ENCODE measurements at places on chromosomes 6 and 20.

- no peak for DNase-seq
These were observed 134.4 kb upstream of the BTBD3 start for GRCh38 chr20:11783102-11783850.

DNA sequence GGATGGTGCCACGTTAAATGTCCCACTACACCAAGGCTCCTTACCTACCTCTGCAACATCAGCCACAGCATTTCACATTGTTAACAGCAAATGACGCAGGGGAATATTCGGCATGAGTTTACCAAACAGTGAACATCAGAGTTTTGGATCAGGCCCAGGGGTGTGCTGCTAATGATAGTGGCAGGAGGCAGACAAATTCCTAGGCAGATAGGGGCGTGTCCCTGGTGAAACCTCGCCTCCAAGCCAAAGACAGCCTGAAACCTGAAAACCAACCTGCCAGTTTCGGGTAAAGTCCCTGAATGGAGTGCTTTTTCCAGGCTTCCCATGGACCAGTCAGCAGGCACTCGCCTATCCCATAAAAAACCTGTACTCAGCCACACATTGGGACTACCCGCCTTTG, 133.6 kb downstream of the SH3BGRL2 start:
- no peak for DNase-seq

GRCh38 chr20:43974695-43975094, 60.0 kb downstream of the TOX2 start:
- DNase-seq: no peak

GRCh38 chr20:7174554-7174953, 407.1 kb downstream of the BMP2 start:
- DNase-seq: no peak

GRCh38 chr6:31621320-31621939, 915 bp downstream of the PRRC2A start:
- no peak for DNase-seq

- DNase-seq: no peak
These were observed 28.9 kb downstream of the CDH26 start for GRCh38 chr20:59987135-59987534.

DNA sequence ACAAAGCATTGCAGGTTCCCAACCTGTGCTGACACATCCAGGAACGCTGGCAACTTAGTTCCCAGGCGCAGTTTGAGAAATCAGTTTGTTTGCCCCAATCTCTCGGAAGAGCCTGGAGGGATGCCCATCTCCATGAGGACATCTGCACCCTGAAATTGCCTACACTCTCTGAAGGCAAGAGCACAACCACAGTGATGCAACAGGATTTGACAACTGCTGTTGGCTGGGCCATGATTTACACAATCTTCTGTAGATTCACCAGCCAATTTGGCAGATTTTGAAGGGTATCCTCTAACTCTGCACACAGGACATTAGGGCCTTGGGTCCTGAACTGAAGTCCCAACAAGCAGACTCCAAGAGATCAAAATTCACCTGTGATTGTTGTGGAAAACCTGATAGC, 3.4 kb downstream of the APMAP start:
- no peak for DNase-seq

- no peak for DNase-seq
These were observed 64.6 kb upstream of the INSM1 start for GRCh38 chr20:20303320-20303719.

DNA sequence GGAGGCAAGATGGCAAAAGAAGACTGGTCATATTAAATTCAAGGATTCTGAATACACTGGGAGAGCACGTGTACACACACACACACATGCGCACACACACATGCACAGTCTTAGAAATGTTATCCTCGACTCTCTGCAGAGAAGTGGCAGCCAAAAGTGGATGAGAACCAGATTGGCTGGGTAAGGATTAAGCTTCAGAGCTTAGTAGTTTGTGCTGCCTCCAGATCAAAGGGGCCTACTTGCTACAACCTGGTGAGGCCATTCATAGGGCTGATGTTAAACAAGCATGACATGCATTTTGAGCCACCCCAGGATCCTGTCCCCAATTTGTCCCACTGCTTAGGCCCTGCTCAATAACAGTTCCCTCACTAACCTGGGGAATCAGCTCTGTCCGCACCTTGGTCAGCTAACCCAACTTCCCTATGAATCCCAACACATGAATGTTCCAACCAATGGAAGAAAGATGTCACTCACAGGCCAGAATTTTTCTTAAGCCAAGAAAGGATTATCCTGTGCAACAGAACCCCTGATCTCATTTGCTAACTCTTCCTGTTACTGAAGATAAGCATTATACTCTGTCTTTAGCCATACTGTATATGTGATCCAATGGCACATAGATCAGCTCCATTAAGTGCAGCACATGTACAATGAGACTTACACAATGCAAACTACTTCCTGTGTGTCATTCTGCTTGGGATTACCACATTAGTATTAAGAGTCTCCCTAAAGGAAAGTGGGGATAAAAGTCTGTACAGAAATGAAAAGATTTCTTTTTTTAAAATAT, 31.0 kb downstream of the TOMM6 start:
- DNase-seq: no peak

DNA sequence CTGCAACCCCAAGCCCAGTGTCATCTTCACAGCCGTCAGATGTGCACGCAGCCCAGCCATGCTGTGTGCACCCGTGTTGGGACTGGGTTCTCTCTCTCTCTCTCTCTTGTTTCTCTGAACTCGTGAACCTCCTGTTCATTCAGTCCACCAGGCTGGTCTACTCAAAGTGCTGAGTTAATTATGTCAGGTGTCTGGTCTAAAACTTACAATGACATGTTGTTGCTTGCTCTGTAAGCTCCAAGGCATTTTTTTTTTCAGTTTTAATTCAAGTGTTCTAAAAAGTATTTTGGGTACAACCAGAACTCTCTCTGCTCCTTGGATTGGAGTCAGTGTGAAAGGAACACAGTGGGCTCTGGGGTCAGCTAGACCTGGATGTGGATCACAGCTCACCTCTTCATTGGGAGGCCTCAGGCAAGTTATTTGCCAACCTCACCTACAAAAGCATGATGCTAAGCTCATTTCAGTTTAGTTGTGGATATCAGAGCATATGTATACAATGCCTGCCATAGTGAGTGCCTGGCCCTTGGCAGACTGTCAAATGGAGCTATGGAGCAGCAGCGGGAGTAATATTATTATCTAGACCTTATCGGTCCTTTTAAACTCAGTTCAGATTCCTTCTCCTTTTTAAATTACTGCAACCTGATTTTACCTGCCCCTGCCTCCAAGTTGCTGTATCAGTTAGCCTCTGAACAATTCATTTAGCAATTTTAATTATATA, 59.5 kb downstream of the PLEKHG1 start:
- DNase-seq: no peak

DNA sequence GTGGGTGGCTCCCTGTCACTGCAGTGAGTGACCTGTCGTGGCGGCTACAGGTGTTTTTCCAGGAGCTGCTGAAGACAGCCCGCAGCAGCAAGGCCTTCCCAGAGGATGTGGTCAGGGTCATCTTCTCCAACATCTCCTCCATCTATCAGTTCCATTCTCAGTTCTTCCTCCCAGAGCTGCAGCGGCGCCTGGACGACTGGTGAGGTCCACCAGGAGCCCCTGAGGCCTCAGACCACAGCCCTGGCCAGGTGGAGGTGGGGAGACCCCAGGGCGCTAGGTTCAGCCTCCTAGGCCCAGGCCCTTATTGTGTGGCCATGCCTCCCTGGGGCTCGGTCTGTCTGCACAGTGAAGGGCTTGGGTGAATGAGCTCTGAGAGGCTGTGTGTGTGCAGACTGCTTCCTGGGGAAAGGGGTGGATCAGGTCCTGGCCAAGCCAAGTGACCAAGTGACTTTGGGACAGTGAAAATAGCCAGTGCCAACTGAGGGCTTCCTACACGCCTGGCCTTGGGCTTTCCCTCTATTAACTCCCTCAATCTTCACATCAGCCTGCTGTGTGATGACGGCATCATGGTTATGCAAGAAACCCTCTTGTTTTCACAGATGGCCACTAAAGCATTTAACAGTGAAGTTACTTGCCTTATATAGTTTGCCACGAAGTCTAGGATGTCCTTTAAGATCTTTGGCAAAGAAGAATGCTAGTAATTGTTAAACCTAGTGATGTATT, 6.4 kb downstream of the FGD2 start:
- no peak for DNase-seq

- no peak for DNase-seq
These were observed 344.6 kb downstream of the SYNE1 start for GRCh38 chr6:152292555-152292954.

- DNase-seq: no peak
These were observed 14.6 kb downstream of the GMDS start for GRCh38 chr6:2230659-2231277.

- no peak for DNase-seq
These were observed 2.0 kb downstream of the BPIFB2 start for GRCh38 chr20:33009214-33010132.

DNA sequence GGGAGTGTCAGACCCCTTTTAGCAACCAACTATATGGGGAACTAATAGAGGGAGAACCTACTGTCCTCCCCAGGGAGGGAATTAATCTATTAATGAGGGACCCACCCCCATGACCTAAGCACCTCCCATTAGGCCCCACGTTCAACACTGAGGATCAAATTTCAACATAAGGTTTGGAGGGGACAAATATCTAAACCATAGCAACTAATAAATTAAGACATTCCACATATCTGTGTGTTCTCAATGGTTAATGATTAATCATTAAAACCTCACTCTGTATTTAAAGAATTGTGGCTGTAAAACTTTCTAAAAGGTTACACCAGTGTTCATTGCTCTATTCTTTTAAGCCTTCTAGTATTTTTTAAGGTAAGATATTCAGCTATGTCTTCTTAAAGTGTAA, 500.4 kb upstream of the SULF2 start:
- DNase-seq: no peak

- no peak for DNase-seq
These were observed 408.9 kb downstream of the CBLN4 start for GRCh38 chr20:55596431-55596830.

DNA sequence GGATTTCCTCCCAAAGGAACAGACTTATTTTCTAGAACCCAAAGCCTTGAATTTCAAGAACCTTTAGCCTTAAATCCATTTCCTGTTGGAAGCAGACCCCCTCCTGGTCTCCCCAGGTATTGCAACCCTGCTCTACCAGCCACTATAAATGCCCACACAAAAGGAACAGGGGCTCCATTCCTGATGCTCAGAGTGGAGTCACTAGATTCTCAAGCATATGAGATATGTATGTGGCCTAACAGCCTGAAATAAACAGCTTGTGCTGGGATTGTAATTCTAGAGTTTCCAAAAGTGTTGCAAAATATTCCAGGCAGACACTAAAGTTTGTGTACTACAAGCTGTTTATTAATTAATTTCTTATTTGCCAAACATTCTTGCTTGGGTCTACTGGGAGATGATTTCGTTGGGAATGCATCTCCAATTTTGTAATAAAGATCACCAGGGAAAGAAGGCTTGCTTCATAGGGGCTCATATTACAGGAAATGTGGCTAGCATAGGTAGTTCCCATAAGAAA, 44.8 kb downstream of the RIPOR3 start:
- DNase-seq: no peak

DNA sequence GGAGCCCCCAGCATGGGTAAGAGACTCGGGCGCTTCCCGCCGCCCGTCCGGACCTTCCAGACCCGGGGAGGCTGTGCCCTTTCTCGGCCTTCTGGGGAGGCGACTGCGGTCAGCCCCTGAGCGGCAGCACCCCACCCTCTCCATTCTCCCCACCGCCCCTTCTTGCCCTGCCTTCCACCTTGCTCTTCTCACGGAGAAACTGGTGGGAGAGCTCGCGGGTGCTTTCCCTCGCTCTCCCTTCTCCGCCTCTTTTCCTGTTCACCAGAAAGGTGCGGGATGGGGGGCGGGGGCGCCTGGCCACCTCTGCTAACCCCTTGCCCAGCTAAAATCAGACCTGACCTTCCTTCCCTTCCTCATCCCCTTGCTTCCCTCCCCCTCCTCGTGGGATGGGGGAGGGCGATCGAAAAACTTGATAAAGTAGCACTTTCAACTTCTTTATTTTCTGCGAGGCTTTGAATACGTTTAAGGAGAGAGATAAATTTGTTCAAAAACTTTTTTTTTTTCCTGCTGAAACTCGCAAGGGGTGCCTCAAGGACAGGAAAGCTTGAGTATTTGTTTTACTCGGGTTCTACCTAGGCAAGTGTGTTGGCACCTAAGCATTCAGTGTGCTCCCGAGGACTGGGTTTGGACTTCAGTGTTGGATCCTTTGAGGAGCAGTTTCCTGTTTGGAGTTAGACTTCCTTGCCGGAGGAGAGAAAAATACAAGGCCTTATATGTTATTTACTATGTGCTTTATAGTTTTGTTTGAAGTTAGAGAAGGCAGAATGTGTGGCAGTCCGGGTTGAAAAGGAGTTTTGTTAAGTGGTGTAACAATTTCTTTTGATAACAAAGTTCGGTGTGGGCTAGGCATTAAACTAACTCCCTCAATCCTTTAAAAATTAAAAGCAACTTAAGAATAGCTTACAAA, 897 bp downstream of the CD2AP start:
- no peak for DNase-seq

DNA sequence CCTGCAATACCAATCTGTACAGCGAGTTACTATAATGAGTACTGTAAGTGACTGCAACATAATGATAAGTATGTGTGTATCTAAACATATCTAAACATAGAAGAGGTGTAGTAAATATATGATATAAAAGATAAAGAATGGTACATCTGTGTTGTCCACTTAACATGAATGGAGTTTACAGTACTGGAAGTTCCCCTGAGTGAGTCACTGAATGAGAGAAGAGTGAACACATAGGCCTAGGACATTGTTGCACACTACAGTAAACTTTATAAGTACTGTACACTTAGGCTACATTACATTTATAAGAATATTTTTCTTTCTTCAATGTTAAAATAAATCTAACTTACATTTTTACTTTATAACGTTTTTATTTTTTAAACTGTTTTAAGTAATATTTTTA, 380.4 kb downstream of the MMUT start:
- DNase-seq: no peak

DNA sequence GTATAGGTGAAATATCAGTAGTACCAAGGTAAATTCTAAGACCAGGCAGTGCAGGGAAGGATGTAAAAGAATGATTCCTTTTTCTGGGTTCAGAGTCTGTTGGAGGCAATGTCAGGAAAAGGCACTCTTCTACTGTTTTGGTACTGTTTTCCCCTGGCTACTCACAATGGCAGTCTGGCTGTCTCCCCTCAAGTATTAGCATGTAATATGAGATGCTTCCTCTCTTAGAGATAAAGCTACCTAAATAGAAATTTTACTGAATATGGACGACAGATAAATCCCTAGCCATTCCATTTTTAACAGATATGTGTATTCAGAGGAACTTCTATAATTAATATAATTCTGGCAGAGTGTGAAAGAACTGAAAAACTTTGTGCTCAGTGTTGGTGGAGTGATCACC, 3.5 kb downstream of the RNF8 start:
- DNase-seq: no peak
